Tracheal epithelial cell (primary cell): ENCODE measurements at places on chromosomes 1 and 21. TPM values are rescaled to one million over a fixed set of nuclear protein-coding genes. Genes with fewer than 3 reads are reported as not detected.

Gene NVL
- total RNA-seq: 22.8 and 24.1 TPM in 2 replicates

Gene CASP9
- total RNA-seq: 3.4 and 4.0 TPM in 2 replicates

Gene SYT2
- total RNA-seq: under 0.01 TPM in 1 of 2 replicates, not detected in the other

Gene AGTRAP
- 98.5 and 99.8 TPM in 2 replicates for total RNA-seq

Gene RGS5
- total RNA-seq: 3.2 and 4.1 TPM in 2 replicates
